Activated CD4-positive, alpha-beta T cell treated with anti-CD3 and anti-CD28 coated beads, Interleukin-2, amount 10 ng/mL, durations not matched to agents 24 days and 14 days (primary cell): ENCODE measurements at places on chromosomes 16 and 17. TPM values are rescaled to one million over a fixed set of nuclear protein-coding genes. Genes with fewer than 3 reads are reported as not detected.

- DNase-seq, result peak; percentile 89
- H3K27ac ChIP-seq, result peak overlapping the region; percentile 100
- peaks cover 45% of the 10 kb centered on the region for H3K4me1 ChIP-seq
- peak overlapping the region; percentile 95 for H3K4me3 ChIP-seq
These were observed 933 bp downstream of the CCR7 start for GRCh38 chr17:40564195-40564882.

GRIN2C gene
- total RNA-seq, result 0.05 and 0.19 TPM in 2 replicates

DNA sequence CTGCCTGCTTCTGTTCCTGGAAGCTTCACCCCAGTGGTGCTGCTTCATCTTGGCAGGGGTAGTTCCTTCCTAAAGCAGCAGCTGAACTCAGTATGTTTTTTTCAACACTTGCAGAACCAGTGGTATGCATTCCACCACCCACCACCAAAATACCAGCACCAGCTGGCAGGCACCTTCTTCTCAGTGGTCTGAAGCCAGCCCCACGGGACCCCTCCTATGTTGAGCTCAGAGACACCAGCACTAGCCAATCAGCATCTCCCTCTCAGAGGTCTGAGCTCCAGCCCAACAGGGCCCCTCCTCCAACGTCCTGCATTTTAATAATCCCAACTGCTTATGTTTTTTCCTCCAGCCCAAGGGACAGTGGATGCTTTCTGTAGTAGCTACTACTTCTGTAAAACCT, 299.6 kb upstream of the CCL2 start:
- no peaks in the 10 kb centered on the region for H3K36me3 ChIP-seq
- no peak overlapping the region for H3K27ac ChIP-seq
- no peak for DNase-seq
- peaks cover 13% of the 10 kb centered on the region for H3K27me3 ChIP-seq

FAM117A gene
- 10.9 and 11.1 TPM in 2 replicates for total RNA-seq

- DNase-seq, result no peak
- no peak overlapping the region for H3K27ac ChIP-seq
- H3K4me3 ChIP-seq, result no peak overlapping the region
- H3K4me1 ChIP-seq, result peaks cover 28% of the 10 kb centered on the region
- no peaks in the 10 kb centered on the region for H3K27me3 ChIP-seq
These were observed 166.5 kb downstream of the LAT start for GRCh38 chr16:29151317-29151716.

DNA sequence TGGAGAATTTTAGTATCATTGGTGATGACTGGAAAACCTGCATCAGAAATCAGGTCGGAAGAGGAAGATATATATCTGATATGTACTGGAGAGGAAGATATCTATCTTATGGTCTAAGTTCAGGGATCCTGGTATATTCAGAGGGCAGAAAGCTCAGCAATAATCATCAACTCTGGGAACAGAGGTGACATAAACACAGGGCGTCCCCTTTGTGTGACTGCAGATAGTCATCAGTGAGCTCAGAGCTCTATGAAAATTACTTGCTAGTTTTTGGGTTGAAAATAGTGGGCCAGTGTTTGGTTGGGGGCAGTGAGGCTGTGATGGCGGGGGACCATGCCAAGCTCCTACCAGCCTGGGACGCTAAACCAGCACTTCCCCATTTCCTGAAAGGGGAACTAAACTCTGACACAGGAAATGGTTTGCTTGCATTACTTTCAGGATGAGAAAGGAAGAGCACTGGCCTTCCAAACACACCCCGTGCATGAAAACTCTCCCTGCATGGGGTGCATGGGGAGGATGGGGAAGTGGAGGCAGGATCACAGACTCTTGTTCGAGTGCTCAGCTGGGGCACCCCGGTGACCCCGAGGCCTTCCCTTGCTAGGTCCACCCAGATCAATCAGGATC, 15.8 kb downstream of the NOD2 start:
- no peaks in the 10 kb centered on the region for H3K27me3 ChIP-seq
- no peak for DNase-seq
- H3K27ac ChIP-seq, result peak overlapping the region; percentile 76
- peaks cover 40% of the 10 kb centered on the region for H3K36me3 ChIP-seq
- peak overlapping the region; percentile 46 for H3K4me3 ChIP-seq

DNA sequence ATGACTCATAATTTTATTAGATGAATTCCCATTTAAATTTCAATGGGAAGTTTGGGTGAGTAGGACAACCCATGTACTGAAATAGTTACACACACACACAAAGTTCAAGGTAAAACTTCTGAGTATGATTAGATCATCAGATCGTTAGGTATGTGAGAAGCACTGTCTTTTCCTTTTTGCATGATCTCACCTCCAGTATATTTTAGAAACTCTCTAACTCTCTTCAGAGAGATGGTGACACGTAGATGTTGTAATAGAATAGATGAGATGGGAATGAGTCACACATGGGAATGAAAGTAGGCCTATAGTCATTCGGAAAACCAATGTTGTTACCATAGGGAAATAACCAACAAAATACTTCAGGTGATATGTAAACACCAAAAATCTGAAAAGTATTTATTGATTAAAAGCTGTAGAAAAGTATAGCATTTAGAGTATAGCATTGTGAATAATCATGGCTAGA, 22.2 kb downstream of the KRT23 start:
- no peak overlapping the region for H3K27ac ChIP-seq
- no peaks in the 10 kb centered on the region for H3K36me3 ChIP-seq
- H3K4me1 ChIP-seq, result peaks cover 2% of the 10 kb centered on the region
- H3K4me3 ChIP-seq, result no peak overlapping the region
- H3K27me3 ChIP-seq, result peaks cover 11% of the 10 kb centered on the region
- no peak for DNase-seq

NDRG4 gene
- total RNA-seq, result 1.7 TPM in 2 replicates

CHST4 gene
- not detected in 2 replicates for total RNA-seq

PARN gene
- 55.6 and 58.6 TPM in 2 replicates for total RNA-seq

DNA sequence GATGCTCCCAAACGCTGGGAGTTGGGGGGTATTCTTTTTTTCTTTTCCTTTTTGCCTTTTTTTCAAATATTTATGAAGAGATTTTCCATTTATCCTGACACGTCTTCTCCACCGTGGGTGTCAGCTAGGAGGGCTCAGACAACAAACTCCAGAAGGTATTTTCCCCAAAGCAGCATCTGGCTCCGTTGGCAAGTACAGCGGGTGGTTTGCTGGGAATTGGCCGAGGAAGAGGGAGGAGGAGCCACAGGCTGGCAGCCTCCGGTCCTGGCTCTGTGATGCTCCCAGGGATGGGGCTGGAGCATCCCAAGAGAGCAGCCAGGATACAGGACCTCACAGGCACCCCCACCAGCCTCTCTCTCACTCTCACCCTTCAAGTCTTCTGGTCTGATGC, 10.9 kb upstream of the CACNG4 start:
- H3K27me3 ChIP-seq, result peaks cover 13% of the 10 kb centered on the region
- H3K4me3 ChIP-seq, result no peak overlapping the region
- no peaks in the 10 kb centered on the region for H3K4me1 ChIP-seq
- H3K27ac ChIP-seq, result no peak overlapping the region
- H3K36me3 ChIP-seq, result no peaks in the 10 kb centered on the region
- no peak for DNase-seq

DNA sequence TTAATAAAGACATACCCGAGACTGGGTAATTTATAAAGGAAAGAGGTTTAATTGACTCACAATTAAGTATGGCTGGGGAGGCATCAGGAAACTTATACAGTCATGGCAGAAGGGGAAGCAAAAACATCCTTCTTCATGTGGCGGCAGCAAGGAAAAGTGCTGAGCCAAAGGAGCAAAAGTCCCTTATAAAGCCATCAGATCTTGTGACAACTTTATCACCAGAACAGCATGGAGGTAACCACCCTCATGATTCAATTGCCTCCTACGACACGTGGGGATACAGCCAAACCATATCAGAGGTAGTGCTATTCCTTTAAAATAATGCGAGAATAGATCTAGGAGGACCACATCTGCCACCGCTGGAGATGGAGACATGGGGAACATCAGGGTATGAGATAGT, 9.0 kb downstream of the C16orf54 start:
- H3K27ac ChIP-seq, result no peak overlapping the region
- H3K4me1 ChIP-seq, result peaks cover 57% of the 10 kb centered on the region
- H3K27me3 ChIP-seq, result peaks cover 4% of the 10 kb centered on the region
- DNase-seq, result no peak
- H3K36me3 ChIP-seq, result peaks cover 25% of the 10 kb centered on the region
- H3K4me3 ChIP-seq, result no peak overlapping the region

KRTAP4-4 gene
- total RNA-seq, result not detected in 2 replicates

GRCh38 chr17:75854881-75855309, 240 bp downstream of the WBP2 start:
- no peak overlapping the region for H3K4me3 ChIP-seq
- peaks cover 31% of the 10 kb centered on the region for H3K4me1 ChIP-seq
- H3K36me3 ChIP-seq, result peaks cover 8% of the 10 kb centered on the region
- no peak overlapping the region for H3K27ac ChIP-seq

DNA sequence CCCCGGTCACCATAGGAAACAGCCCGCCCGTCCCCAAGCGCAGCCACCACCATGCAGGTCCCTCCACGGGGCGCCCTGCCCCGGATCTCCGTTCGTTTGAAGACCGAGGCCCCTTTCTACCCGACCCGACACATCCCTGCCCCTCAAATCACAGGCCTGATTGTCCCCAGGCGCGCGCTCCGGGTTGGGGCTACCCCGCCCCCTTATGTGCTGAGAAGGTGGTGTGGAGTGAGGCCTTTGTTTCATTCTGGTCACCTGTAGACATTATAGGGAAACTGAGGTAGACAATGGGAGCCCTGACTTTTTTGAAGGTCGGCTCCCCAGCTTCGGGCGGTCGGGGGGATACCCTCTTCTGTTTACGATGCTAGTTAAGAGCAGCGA, 763 bp upstream of the ACTG1 start:
- H3K27ac ChIP-seq, result peak overlapping the region; percentile 93
- peak; percentile 89 for DNase-seq
- peaks cover 36% of the 10 kb centered on the region for H3K4me1 ChIP-seq
- H3K36me3 ChIP-seq, result peaks cover 42% of the 10 kb centered on the region
- H3K27me3 ChIP-seq, result peaks cover 2% of the 10 kb centered on the region

KCNJ16 gene
- total RNA-seq, result not detected in 2 replicates

DNA sequence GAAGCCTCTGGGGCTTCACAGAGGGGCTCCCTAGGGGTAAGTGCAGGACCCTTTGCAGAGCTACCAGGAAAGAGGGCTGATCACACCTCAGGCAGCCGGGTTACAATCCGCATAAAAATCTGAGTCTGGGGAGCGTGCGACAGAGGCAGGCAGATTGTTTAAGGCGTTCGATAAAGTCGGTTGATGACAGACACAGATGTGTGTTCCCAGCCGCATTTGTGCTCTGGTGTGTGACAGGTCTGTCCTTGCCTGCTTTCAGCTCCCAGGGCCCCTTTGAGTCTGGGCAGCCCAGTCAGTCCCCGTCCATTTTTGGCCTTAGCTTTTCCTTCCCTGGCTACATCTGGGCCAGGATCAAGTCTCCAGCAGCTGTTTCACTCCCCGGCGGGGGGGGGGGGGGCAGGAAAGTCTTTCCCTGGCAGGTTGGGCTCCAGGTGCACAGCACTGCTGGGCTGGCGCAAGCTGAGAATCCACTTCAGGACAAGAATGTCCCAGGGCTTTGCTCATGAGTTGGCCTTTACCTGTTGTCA, 1.3 kb upstream of the ZACN start:
- peaks cover 48% of the 10 kb centered on the region for H3K27me3 ChIP-seq
- no peak overlapping the region for H3K27ac ChIP-seq
- H3K4me1 ChIP-seq, result peaks cover 26% of the 10 kb centered on the region
- peaks cover 4% of the 10 kb centered on the region for H3K36me3 ChIP-seq
- DNase-seq, result no peak

GRCh38 chr17:17590141-17590751, 1.3 kb downstream of the PEMT start:
- H3K27me3 ChIP-seq, result no peaks in the 10 kb centered on the region
- peak; percentile 59 for DNase-seq
- peak overlapping the region; percentile 96 for H3K27ac ChIP-seq
- H3K36me3 ChIP-seq, result peaks cover 4% of the 10 kb centered on the region

RAMP2 gene
- total RNA-seq, result not detected in 2 replicates

DNA sequence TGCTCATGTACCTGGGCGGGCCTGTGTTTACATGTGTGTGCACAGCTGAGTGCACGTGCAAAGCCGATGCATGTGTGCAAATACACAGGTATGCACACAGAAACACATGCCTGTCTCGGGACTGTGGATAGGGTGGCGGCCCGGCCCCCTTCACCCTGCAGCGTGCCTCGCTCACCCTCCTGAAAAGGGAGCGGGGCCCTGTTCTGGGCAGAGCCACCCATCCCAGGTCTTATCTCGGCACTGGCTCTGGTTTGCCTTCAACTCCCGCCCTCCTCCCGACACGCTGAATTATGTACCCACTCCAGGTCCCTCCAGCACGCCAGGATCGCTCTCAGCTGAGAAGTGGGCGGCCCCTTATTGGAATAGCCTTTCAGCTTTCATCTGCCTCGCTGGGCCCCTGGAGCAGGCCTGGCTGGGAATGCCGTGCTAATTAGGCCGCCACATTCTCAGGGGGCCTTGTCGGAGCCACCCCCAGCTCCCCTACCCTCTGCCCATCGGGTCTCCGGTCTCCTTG, 77.8 kb downstream of the RTN4RL1 start:
- peaks cover 3% of the 10 kb centered on the region for H3K27me3 ChIP-seq
- no peak overlapping the region for H3K27ac ChIP-seq
- no peaks in the 10 kb centered on the region for H3K4me1 ChIP-seq
- H3K4me3 ChIP-seq, result no peak overlapping the region
- no peaks in the 10 kb centered on the region for H3K36me3 ChIP-seq

PROCA1 gene
- 6.0 TPM in 2 replicates for total RNA-seq

GRCh38 chr17:50311112-50311460, 34.8 kb upstream of the XYLT2 start:
- peaks cover 21% of the 10 kb centered on the region for H3K4me1 ChIP-seq
- no peak overlapping the region for H3K4me3 ChIP-seq
- H3K36me3 ChIP-seq, result no peaks in the 10 kb centered on the region
- H3K27me3 ChIP-seq, result peaks cover 2% of the 10 kb centered on the region

DNA sequence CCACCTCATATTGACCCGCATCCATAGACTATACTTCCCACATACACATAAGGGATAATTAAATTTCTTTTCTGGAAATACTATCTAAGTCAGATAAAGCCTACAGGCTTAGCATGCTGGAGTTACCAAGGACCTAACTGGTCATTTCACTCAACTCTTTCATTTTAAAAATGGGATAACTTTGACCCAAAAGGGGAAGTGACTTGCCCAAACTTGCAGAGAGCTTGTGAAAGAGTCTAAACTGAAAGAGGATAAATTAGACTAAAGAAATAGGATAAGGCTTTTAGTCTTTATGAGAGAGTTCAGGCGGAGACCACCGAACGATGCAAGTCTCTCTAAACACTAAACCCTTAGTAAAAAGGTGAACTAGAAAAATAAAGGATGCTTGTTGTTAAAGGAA, 3.9 kb upstream of the KRT33A start:
- H3K27me3 ChIP-seq, result peaks cover 35% of the 10 kb centered on the region
- H3K36me3 ChIP-seq, result no peaks in the 10 kb centered on the region
- H3K4me1 ChIP-seq, result peaks cover 2% of the 10 kb centered on the region
- H3K27ac ChIP-seq, result no peak overlapping the region
- no peak for DNase-seq
- H3K4me3 ChIP-seq, result no peak overlapping the region

GRCh38 chr17:38476549-38476948, 48.3 kb downstream of the ARHGAP23 start:
- no peaks in the 10 kb centered on the region for H3K36me3 ChIP-seq
- H3K27ac ChIP-seq, result no peak overlapping the region
- no peak overlapping the region for H3K4me3 ChIP-seq
- H3K4me1 ChIP-seq, result no peaks in the 10 kb centered on the region
- H3K27me3 ChIP-seq, result no peaks in the 10 kb centered on the region
- DNase-seq, result no peak

- H3K27ac ChIP-seq, result peak overlapping the region; percentile 100
- peaks cover 19% of the 10 kb centered on the region for H3K36me3 ChIP-seq
- peaks cover 2% of the 10 kb centered on the region for H3K27me3 ChIP-seq
These were observed 994 bp downstream of the CLTC start for GRCh38 chr17:59620518-59621259.
